H54 (cell line): ENCODE measurements at places on chromosomes 13 and 19.

- no peak for DNase-seq
These were observed 29.6 kb upstream of the CEACAM21 start for GRCh38 chr19:41546386-41546789.

DNA sequence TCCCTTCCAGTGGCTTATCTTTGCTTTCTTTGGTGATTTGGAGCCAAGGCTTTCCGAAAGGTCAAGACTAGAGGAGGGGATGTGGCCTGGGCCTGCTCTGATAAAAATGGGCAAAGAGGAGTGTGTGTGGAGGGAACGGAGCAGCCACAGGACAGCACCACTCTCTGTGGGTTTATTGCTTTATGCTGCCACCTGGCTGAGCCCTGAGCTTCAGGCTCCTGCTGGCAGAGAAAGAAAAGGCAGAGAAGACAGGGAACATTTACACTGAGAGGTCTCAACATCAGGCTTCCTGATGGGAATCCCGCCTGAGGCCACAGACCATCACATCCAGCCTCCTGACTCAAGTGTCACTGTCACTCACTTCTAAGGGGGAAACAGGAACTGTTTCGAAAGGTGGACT lies 9.2 kb upstream of the GSX1 start:
- no peak for DNase-seq

GRCh38 chr13:21138561-21138960 lies 37.8 kb downstream of the SKA3 start:
- DNase-seq, result no peak

- peak; percentile 24 for DNase-seq
These were observed 904 bp upstream of the ALOX5AP start for GRCh38 chr13:30734439-30734838.

DNA sequence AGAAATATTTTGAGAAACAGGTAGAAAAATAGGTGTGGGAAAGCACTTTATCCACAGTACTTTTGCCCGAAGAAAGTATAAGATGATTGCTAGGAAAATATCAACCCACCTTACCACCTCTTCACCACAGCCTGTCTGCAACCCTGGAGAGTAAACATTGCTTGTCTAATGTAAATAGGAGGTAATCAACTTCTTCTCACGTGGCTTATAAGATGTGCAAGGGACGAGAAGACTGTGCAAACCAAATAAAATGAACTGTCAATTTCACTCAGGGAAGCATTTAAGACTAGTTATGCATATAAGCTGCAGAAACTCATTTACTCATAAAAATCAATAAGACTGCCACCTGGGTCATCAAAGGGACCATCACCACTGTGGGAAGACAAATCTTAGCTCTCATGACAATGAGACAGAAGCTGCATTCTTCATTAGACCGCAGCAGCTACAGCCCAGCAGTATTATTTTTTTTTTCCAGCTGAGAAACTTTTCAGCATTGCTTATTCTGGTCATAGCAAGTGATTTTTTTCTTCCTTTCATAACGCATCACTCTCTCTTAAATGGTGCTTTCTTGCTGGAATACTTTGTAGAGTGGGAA lies 807.7 kb upstream of the GPC6 start:
- no peak for DNase-seq

DNA sequence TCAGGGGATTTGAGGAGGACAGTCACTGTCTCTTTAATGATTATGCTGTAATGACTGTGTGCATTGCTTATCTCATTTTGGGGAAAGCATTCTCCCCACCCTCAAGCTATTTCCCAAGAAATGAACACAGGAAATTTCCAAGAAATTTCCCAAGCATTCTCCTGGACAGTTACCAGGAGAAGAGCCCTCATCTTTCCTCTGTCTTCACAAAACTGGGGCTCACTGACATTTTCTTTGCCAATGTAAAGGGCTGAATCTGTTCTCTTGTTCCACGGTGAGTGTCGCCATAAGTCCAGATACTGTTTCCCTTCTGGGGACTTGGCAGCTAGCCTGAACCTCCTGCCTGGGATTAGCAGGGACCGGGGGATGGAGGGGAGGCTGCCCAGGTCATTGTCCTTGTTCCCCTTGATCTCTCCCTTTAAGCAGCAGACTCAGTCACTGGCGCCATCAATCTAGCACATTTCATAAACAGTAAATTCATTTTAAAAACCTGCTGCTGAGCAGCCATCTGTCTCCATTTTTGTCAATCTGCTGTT lies 172.8 kb downstream of the DNAJC15 start:
- DNase-seq, result no peak

- no peak for DNase-seq
These were observed 18.1 kb downstream of the DHRS12 start for GRCh38 chr13:51785712-51786424.

GRCh38 chr19:12156223-12157058 lies at the start of gene ZNF625:
Gene ZNF625, minus strand, starts transcription at chr19:12156734. Its CDS starts 176 bp downstream, at chr19:12156558.
- peak; percentile 82 for DNase-seq

- no peak for DNase-seq
These were observed 16.7 kb downstream of the FAM216B start for GRCh38 chr13:42798118-42798517.

DNA sequence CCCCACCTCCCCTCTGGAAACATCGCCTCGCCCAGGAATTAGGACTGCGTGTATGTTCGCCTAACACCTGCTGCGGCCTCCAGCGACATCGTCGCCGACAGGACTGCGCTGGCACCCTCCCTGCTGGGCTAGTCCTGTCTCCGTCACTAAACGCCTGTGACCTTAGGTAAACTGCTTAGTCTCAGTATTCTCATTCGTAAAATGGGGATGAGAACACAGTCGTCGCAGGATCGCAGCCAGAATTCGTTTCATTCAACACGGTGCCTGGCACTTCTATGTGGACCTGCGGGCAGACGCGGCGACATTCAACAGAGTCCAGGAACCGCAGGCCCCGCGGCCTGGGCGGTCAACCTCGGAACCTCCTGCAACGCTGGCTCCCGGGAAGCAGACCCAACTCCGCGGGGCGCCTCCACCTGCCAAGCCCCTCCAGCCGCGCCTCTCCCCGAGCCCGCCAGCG lies 485 bp downstream of the CRYL1 start:
- DNase-seq, result no peak
